ENCODE measurements at places on chromosomes 5 and 9.

DNA sequence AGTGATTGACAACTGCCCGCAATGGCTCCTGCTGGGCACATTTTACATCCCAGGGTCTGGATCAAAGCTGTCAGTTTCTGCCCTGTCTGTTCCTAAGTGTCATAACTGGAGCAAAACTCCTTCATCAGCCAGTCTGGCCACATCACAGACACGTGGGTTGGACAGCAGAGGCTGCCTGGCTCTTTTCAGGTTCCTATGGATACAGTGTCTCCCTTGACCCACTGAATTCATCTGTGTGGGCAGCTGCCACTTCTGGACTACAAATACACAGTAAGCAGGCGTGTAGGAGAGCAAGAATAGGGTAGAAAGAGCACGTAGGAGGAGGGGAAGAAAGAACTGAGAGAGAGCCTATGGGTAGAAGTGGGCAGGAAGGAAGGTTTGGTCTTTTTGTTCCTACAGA, 238.0 kb downstream of the ENC1 start:
- no peak for DNase-seq

DNA sequence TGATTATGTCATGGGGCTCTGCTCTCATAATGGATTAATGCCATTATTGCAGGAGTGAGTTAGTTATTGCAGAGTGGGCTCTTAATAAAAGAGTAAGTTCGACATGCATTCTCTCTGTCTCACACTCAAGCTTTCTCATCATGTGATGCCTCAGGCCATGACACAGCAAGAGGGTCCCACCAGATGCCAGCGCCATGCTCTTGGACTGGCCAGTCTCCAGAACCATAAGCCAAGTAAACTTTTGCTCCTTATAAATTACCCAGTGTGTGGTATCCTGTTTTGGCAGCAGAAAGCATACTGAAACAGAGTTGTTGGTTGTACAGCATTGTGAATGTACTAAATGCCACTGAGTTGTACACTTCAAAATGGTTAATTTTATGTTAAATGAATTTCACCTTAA, 138.1 kb downstream of the MYO10 start:
- no peak for DNase-seq

DNA sequence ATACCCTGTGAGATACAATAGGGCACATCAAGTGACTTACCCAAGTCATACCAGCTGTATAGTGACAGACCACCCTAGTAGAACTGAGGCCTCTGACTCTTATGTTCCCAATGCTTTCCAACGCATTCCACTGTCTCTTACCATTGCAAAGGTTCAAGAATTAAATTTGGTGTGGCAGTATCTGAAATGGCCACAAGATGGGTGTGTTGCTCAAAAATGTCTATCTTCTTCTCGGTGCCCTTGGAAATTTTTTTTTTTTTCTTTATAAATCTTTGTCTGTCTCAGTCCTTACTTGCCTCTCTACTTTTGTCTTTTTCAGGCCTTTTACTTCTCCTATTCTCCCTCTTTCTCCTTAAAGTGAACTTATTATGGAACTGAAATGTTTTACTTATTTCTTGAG, 48.4 kb downstream of the GPR21 start:
- no peak for DNase-seq

DNA sequence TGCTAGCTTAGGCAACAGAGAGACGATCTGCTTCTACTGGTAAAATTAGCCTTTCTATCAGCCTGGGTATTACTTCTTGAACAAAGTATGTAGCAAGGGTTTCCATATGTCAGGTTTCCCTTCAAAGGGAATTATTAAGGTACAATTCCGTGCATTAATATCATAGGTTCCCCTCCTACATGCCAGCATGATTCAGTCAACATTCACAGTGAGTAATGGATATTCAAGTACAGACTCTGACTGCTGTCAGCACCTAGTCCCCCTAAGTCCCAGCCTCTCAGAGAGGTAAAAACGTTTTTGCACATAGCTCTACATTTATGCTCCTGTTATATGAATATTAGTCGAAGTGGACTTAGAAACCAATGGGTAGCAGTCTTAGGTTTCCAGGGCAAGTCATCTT, 322.4 kb upstream of the CCNG1 start:
- DNase-seq: no peak

- DNase-seq: no peak
Measured at GRCh38 chr9:34380034-34380510, 3.4 kb upstream of the MYORG start.

DNA sequence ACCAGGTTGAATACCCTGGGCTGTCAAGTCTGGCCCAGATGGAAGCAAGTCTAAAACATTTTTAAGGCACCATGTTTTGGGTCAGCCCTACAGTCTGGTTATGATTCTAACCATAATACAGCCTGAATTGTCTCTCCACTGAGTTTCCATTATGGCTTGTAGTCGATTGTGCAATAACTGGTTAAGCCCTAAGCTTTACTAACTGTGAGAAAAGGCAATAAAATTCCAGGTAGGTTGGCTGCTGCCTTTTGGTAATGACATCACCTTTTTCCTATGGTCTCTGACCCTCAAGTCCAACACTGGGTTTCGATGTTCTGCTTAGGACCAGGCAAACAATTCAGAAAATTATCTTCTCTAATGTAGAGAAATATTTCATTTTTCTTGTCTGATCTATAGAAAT, 243.3 kb downstream of the ACTL7B start:
- no peak for DNase-seq

- DNase-seq: no peak
Measured at GRCh38 chr9:133759146-133759900, 21.2 kb upstream of the SARDH start.

- DNase-seq: no peak
Measured at GRCh38 chr9:129701549-129701948, 36.1 kb downstream of the PRRX2 start.

DNA sequence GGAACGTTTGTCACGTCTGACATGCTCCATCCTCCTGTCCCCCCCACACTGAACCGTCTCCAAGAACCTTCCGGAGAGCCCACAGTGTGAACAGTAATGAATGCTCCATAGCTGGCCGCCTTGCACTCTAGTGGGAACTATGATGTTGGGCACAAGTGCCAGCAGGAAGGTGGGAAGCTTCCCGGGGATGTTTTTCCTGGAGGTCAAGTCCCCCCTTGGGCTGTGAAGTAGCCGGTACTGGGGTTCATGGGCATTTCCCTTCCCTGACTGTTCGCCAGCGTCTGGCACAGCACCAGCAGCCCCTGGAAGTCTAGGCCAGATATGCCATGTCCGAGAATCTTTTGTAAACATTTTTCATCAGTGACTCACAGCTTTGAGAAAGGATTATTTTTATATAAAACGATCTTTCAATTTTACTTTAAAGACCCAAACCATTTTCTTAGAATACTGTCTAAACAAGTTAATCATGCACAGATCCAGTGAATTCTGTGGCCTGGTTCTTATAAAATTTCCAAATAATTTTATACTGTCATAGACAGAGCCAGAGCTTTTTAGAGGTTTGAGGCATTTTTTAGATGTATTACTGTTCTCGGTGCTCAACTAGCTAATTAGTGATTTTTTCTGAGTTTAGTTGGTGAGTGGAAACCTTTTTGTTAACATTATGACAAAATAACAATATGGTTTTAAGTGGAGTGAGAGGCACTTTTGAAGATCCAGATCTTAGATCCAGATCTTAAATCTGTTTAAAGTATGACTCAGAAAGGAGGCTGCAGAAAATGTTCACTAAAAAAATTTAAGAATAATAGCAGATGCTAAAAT, 11.6 kb downstream of the ABL1 start:
- no peak for DNase-seq

- DNase-seq: no peak
Measured at GRCh38 chr5:121138495-121138907, 674.4 kb downstream of the PRR16 start.

- no peak for DNase-seq
Measured at GRCh38 chr9:93684161-93684765, 107.9 kb downstream of the PHF2 start.

DNA sequence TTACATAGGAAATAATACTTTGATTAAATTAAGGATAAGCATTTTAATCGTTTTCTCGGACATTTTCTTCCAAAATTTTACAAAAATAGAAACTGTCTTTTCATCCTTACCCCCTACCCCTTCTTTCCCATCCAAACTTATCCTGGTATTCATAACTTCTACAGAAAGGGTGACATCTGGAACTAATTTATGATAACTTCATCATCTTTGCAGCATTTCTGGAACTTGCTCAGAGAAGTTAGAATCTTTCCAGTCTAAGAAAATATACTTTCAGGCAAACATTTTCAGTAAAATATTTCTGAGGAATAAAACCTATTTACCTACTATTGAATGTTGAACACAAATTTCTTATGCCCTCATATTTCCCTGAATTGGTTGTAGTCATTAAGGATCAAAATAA, 309.0 kb downstream of the MAN2A1 start:
- no peak for DNase-seq
